ENCODE measurements at places on chromosomes 11 and 22. TPM values are rescaled to one million over a fixed set of nuclear protein-coding genes. Genes with fewer than 3 reads are reported as not detected.

- peaks cover 6% of the 10 kb centered on the region for H3K27me3 ChIP-seq
- no peak for DNase-seq
Observed at GRCh38 chr22:35381424-35382009, 621 bp downstream of the HMOX1 start.

GRCh38 chr11:94746721-94747120 lies 21.4 kb upstream of the AMOTL1 start:
- no peaks in the 10 kb centered on the region for H3K36me3 ChIP-seq
- H3K27me3 ChIP-seq: peaks cover 2% of the 10 kb centered on the region
- no peaks in the 10 kb centered on the region for H3K4me1 ChIP-seq
- no peak for DNase-seq

The SLC22A6 gene
- not detected for total RNA-seq

DNA sequence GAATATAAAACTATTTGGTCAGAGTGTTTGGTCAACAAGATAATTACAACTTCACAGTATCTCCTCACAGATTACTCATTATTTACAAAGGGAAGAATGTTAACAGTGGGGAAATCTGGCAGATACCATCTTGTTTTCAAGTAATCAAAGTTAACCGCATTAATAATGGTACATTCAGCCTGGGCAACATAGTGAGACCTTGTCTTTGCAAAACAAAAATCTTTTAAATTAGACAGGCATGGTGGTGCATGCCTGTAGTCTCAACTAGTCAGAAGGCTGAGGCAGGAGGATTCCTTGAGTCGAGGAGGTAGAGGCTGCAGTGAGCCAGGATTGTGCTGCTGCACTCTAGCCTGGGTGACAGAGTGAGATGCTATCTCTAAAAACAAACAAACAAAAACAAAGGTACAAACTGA lies 78.5 kb downstream of the ACER3 start:
- peaks cover 17% of the 10 kb centered on the region for H3K36me3 ChIP-seq
- H3K4me3 ChIP-seq: no peak overlapping the region
- no peak for DNase-seq
- no peaks in the 10 kb centered on the region for H3K4me1 ChIP-seq
- H3K27me3 ChIP-seq: no peaks in the 10 kb centered on the region

GRCh38 chr22:50656122-50657070 lies 16.2 kb upstream of the SHANK3 start:
- no peak for DNase-seq
- H3K36me3 ChIP-seq: no peaks in the 10 kb centered on the region
- no peak overlapping the region for H3K4me3 ChIP-seq
- H3K27me3 ChIP-seq: peaks cover 5% of the 10 kb centered on the region
- no peaks in the 10 kb centered on the region for H3K4me1 ChIP-seq
